ENCODE measurements at places on chromosomes 11 and 22. TPM values are rescaled to one million over a fixed set of nuclear protein-coding genes. Genes with fewer than 3 reads are reported as not detected.

- no peak for DNase-seq
Measured at GRCh38 chr11:95111923-95112540, 22.4 kb downstream of the ENDOD1 start.

The AQP11 gene
- total RNA-seq, result 2.3 TPM

The APOA5 gene
- total RNA-seq, result 0.39 TPM

DNA sequence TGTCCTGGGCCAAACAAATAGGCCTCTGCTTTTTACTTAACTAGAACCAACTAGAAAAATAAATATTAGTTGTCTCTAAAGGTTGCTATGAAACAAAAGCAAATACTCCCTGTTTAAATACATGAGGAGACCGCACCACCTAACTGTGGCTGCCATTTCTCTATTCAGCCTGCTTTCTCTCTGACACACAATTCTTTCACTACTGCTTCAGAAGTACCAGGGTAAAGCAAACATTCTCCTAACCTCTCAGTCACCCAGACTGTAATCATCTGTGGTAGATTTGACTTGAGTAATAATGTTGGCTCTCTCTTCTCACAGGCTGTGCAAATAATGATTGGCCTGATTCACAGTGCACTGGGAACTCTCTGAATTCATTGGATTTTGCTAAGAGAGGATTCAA lies 41.0 kb upstream of the MS4A8 start:
- no peak for DNase-seq

DNA sequence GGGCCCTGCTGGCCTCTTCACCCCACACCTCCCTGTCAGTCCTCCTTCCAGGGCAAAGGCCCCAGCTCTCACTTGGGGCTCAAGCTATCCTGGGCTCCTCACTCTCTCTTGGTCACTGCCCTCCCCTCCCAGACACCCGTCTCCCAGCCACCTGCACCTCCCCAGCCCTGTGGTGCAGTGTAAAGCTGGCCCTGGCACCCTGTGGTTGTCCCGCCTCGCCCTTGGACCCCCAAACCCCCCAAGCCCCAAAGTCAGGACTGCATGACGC lies 16.8 kb upstream of the PPARA start:
- DNase-seq, result no peak

All from Panc1 (cell line).